CD4-positive, alpha-beta T cell (primary cell): ENCODE measurements at places on chromosomes 3 and 15.

DNA sequence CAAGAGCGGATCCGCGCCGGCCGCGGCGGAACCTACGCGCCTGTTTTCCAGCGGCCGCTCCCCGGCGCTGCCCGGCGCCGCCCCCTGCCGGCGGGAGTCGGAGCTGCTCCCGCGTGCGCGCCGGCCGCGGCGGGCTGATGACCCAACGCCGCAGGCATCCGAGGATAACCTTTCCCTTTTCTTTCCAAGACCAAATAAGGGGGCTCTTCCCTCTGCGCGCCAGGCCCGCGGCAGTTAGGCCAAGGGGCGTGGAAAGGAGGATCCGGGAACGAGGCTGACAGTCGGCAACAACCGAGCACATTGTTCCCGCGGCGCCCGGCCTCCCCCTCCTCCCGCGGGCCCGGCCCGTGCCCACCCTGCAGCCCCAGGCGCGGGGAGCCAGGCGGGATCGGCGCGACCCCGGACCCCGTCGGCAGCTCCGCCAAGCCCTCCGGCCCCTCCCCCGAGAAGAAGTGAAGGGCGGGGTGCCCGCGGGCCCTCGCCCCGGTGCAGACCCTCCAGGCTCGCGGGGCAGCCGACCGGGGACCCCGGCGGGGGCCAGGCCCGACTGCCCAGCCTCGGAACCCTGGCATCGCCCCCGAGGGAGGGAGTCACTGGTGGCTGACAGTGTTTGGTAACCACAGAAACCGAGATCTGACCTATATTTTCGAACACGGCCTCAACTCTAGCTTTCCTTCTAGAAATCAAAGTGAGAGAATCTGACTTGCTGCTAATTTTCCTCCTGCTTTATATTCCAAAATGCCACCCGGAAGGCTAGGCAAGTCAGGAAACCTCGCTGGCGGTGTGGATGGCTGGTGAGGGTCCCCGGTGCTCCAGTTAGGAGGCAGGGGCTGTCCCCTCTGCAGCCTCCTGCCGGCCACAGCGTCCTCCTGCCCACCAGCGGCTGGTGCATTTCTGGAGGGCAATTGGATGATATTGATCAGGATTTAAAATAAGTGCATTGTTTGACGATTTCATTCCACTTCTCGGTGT lies 45.6 kb upstream of the SYNM start:
- DNase-seq = peak; percentile 21

DNA sequence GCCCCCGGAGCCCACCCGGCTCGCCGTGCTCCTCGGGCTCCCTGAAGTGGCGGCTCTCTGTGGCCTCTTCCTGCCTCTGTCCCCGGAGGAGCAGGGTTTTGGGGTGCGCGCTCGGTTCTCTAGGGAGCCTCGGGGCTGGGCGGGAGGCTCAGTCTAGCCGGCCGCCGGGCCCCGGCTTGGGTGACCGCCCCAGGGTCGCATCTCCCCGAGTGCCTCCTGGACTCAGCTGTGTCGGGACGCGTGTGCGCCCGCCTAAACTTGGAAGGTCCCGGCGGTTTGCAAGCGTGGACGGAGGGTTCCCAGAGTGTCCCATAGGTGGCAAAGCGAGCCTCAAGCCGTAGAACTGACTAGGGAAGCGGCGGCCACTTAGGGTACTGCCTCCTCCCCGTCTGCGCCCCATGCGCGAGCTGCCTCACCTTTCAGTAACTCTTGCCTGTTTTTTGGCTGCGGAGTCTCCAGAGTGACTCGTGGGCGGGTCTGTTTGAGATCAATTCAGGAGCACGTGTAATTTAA lies 601 bp downstream of the ACTL6A start:
- peak; percentile 55 for DNase-seq

- no peak for DNase-seq
Observed at GRCh38 chr3:122886946-122887345, 92.1 kb downstream of the SLC49A4 start.

GRCh38 chr15:74497584-74497983 lies 36.6 kb upstream of the UBL7 start:
- DNase-seq = no peak

DNA sequence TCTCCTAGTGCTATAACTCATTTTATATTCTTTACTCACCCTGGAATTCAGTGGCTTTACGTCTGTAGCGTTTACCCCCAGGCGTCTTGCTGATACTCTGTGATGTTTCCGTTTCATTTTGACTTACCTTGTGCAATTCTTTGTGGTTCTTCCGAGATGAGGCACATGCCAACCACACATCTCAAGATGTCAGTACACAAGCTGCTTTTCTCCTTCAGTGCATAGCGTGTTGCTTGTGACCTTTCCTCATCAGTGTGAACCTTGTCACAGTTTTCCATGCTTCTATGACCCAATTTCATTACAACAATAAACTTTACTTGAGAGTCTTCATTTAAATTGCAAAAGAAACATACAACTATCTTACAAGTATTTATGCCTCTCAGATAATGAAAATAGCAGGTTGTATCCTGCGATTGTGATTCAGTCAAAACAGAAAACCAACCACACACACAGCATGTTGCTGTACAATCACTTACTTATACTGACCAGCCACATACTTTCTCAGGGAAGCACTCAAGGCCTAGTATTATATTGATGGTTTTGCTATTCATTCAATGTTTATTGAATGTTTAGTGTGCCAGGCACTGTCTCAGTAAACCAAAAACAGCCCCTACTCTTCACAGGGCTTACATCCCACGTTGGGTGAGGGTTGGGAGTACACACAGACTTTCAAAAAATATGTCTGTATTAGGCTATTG lies 4.6 kb upstream of the TBL1XR1 start:
- peak; percentile 51 for DNase-seq
